ENCODE measurements at places on chromosomes 7 and 10.

DNA sequence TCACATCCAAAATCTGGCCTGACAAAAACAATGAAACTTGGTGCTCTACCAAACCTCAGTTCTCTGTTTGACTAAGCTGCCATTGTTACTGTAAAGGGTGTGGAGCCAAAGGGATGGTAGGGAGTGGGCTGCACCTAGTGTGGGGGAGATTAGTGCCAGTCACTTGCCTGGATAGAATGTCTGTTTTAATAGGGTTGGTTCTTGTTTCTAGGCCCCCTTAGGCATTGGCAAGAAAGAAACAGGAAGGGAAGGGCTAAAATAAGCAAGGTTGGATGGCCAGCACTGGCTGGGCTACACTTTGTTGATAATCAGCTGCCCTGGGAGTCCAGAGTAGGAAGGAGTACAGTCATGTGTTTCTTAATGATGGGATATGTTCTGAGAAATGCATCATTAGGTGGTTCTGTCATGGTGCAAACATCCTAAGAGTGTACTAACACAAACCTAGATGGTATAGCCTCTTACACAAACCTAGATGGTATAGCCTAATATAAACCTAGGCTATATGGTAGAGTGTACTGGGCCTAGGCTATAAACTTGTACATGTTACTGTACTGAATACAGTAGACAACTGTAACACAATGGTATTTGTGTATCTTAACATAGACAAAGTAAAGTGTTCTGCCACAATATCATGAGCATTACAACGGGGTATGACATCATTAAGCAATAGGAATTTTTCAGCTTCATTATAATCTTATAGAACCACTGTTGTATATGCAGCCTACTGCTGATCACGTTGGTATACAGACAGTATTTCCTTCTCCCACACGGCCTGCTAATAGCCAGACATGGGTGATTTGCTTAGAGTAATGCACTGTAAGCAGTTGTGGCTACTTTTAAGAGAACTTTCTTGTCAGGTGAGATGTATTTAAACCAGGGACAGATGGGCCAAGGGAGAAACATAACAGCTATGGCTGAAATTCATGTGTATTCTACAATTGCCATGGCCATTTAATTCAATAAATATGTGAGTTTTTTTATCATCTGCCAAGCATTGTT, 15.4 kb downstream of the BBIP1 start:
- DNase-seq = no peak

- DNase-seq = no peak
These were observed 75.4 kb downstream of the CHN2 start for GRCh38 chr7:29269935-29270334.

DNA sequence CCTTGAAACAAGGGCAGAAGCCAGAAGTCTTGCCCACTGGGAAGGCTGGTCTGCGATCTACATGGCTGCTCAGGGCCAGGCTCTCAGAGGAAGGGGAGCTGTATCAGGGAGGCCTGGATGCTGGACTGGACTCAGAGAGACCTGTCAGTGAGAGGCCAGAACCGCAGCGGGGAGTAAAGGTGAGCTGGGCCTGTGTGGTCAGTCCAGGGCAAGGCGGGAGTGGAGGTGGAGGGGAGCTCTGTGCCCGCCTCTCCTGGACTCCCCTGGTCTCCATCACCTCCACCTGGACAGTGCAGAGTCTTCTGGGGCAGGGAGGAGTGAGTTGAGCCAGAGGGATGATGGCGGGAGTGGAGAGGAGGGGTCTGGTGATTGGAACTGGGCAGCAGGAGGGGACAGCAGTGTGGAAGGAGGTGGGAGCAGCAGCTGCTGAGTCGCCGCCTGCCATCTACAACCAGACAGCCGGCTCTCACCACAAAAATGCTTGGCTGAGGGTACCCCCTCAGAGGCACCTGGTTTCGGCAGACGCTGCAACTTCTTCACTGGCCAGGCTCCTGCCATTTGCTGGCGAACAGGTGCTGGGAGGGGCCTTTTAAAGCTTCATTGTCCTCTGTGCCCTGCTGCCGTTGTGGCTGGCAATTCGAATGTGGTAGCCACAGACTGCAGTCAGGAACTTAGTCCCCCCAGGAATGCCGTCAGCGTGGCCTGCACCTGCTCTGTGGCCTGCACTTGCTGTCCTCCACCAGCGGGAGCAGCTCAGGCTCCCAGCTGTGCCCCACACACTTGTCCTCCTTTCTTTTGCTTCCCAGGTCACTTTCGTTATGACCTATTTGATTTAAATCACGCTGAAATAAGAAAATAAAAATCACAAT, 3.5 kb downstream of the RASSF4 start:
- DNase-seq = no peak

- no peak for DNase-seq
These were observed 11.3 kb downstream of the KMT2C start for GRCh38 chr7:152424348-152425108.

DNA sequence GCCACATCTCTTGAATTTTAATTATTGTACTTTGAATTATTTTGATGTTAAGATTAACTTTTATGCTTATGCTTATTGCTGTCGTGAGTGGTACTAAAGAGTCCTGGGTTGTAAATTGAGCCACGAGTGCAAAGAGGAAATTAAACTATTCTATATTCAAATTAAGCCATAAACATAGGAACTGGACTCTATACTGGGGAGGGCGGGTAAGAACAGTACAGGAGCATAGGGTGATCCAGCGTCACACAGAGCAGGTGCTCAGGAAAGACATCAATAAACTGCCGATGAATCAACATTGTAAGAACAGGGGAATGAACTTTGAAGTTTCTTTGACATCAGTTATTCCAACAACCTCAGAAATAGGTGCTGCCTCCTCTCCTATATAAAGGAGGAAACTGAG, 219.6 kb downstream of the CACNB2 start:
- DNase-seq = no peak

- DNase-seq = no peak
These were observed 110.4 kb downstream of the TRIL start for GRCh38 chr7:28847681-28848080.

- no peak for DNase-seq
These were observed 77.5 kb upstream of the GTF2I start for GRCh38 chr7:74579800-74580685.

- DNase-seq = no peak
These were observed 45.4 kb downstream of the CTTNBP2 start for GRCh38 chr7:117827862-117828261.

DNA sequence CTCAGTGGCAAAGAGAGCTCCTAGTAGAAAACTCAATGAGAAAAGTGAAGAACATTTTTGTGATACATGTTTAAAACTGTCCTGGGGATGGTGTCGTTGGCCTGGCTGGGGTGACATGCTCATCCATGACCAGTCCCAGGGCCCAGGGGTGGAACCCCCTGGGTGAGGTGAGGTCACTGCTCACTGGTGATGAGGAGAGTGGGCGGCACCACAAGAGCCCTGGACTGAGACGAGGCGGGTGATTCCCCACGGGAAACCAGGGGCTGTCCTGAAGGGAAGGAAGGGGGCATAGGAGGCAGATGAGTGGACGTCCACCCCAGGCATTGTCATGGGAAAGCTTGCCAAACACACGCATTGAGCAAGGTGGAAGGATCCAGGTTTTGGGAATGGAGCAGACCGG, 54.6 kb downstream of the HTR5A start:
- DNase-seq = no peak

- DNase-seq = no peak
These were observed 103.1 kb downstream of the HOXA1 start for GRCh38 chr7:26992670-26993069.

GRCh38 chr10:103653581-103654037, 160.1 kb downstream of the NEURL1 start:
- DNase-seq = no peak

DNA sequence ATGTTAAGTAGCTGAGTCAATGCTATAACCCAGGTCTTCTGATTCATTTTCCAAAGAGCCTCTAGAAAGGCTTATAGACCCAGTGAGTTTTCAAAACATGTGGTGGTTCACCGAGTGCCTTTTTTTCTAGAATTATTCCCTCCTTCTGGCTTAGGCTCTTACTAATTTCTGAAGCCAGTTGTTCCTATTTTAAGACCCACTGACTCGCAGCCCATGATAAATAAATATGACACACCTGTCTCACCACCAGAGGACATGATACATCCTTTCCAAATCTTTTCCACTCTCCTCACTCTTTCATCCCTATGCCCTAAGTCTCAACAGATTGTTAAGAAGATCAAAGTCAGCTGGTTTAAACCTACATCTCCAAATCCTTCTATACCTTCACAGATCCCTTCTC, 126.0 kb upstream of the WNT16 start:
- no peak for DNase-seq

- peak; percentile 83 for DNase-seq
These were observed 24.8 kb downstream of the FAM53B start for GRCh38 chr10:124719213-124719851.

DNA sequence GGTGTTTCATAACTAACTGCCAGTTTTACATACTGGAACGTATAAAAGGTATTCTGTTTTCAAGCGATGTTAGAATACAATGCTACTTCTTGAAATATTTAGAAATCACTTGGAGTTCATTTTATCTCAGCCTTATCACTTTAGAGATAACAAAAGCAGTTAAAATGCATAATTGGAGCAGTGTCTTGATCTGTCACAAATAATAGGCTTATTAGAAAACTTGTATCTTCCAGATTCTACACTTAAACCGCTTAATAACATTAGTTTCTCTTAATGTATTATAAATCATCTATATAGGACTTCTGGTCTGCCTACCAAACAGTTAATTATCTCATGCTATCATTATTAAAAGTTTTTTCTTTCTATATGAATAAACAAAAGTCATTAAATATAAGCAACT, 104.4 kb downstream of the TAF3 start:
- DNase-seq = no peak

GRCh38 chr7:132940084-132940483, 141.8 kb downstream of the CHCHD3 start:
- DNase-seq = no peak

DNA sequence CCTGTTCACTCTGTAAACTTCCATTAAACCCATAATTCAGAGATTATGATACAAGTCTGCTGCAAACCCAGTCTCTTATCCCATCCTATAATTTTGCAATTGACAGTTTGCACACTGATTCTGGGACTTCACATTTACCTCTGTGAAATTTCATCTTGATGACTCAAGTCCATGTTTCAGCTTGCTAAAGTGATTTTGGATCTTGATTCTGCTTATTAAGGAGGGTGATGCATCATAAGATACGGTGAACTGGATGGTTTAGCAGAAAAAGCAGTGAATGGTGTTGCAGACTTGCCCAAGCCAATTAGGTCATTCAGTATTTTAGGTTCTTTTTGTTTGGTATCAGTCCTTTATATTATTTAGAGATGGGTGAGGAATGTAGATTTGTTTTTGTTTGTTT, 125.5 kb upstream of the PODXL start:
- DNase-seq = no peak

DNA sequence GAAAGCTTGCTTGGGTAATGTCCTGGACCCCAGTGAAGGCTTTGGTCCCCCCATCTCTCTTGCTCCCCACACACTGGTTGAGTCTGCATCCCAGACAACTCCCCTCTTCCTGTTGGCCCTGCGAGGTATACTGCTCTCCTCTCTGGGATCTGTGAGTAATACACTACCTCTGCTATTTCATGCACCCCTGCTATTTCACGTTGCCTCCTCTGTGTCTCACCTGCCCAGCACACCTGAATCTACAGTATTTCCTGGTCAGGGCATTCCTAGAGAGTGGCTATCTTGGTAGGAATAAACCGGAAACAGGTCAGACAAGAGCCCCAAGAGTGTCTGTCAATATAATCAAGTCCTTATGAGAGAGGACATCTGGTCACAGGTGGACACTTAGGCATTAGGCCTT, 114.3 kb upstream of the ODAD2 start:
- DNase-seq = no peak

GRCh38 chr10:101783736-101784118, 481 bp upstream of the NPM3 start:
- no peak for DNase-seq

DNA sequence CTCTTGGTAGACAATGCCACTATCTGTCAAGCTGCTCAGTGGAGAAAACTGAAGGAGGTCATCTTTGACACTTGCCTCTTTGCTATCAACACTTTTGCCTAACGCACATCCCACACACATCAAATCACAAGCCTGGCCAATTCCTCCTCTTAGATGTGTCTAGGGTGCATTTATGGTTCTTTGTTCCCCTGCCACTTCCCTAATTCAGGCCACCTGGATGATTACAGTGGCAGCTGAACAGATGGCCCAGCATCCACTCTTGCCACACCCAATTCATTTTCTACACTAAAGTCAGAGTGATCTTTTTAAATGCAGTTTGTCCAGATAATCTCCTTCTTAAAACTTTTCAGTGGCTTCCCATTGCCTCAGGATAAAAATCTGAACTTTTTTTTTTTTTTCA, 58.6 kb downstream of the LAMB4 start:
- DNase-seq = no peak

GRCh38 chr7:108324053-108325038, 131.9 kb downstream of the NRCAM start:
- no peak for DNase-seq

GRCh38 chr10:69972981-69973397, 79.7 kb upstream of the MACROH2A2 start:
- no peak for DNase-seq

GRCh38 chr7:131605280-131605878, 49.0 kb upstream of the PODXL start:
- DNase-seq = no peak

- no peak for DNase-seq
These were observed 24.6 kb upstream of the SH2D4B start for GRCh38 chr10:80513106-80513505.

DNA sequence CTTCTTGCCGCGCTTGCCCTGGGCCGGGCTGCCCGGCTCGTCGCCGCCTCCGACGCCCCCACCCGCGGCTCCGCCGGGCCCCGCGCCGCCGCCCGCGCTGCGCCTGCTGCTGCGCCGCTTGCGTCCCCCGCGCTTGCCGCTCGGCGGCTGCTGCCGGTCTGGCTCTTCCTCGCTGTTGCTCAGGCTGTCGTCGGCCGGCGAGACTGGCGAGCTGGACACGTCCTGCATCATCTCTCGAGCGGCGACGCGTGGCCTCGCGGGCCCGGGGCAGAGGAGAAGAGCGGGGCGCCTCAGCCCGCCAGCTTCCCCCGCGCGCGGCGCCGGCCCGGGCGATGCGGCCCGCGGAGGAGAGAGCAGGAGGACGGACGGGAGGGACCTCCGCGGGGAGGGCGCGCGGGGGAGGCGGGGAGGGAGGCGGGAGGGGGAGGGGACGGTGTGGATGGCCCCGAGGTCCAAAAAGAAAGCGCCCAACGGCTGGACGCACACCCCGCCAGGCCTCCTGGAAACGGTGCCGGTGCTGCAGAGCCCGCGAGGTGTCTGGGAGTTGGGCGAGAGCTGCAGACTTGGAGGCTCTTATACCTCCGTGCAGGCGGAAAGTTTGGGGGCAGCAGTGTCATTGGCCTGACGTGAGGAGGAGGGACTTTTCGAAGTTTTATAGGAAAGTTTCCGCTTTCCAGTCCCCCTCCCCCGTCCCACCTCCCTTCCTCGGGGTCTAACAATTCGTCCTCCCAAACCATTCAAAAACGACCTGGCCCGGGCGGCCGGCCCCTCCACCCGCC, at the start of gene TWIST1:
Gene TWIST1, minus strand, starts transcription at position 546 of the 779 bp plus-strand sequence. Its CDS starts 315 bp downstream, at position 231.
- no peak for DNase-seq

Data from CD4-positive, alpha-beta T cell treated with Interleukin-10 for 1 hour (primary cell).